Osteoblast (primary cell): ENCODE measurements at places on chromosomes 3 and 15. TPM values are rescaled to one million over a fixed set of nuclear protein-coding genes. Genes with fewer than 3 reads are reported as not detected.

GRCh38 chr15:99953886-99954285 lies 220.6 kb upstream of the LYSMD4 start:
- DNase-seq: no peak

Gene CLDN18
- total RNA-seq: not detected in 2 replicates

Gene GPR15
- not detected in 2 replicates for total RNA-seq

GRCh38 chr3:72659596-72659995 lies 188.6 kb downstream of the SHQ1 start:
- no peak for DNase-seq

DNA sequence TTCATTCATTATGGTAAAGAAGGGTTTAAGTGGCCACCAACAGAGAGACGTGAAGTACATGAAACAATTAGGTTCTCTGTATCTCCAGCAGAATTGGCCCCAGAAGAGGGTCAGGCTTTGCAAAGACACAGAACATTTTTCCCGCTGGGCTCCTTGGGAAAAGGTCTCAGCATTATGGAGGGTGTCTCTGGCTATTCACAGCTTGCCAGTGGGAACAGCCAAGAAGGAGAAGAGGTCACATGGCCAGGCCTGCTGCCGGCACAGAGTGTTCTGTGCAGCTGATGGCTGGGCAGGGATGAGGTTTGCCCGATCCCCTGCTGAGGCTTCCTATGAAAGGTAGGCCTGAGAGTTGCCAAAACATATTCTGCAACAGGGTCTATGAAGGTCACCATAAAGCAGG lies 77.8 kb upstream of the LPP start:
- no peak for DNase-seq

Gene APEH
- total RNA-seq: 98.8 and 101 TPM in 2 replicates

Gene CHST2
- total RNA-seq: 13.8 and 16.5 TPM in 2 replicates

Gene GABRB3
- under 0.01 and 1.5 TPM in 2 replicates for total RNA-seq

DNA sequence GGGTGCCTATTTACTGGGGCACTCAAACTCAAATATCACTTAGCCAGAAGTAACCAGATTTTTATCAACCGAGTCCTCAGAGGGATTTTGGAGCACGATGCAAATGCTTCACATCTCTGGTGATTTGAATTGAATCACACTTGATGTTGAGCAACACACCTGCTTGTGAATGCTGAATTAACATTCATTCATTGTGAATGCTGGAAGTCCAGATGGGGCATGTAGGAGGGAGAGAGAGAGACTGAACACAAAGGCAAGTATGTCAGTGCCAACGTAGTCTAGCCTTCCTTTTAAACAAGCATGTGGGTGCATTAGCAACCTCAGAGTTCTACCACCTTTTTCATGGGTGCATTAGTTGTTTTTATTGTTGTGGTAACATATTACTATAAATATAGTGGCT lies 156.2 kb downstream of the ADAMTSL3 start:
- no peak for DNase-seq

- no peak for DNase-seq
Observed at GRCh38 chr3:99768808-99769501, 48.7 kb upstream of the CMSS1 start.

GRCh38 chr15:42547918-42548248 lies 710 bp downstream of the LRRC57 start:
- DNase-seq: peak; percentile 75

DNA sequence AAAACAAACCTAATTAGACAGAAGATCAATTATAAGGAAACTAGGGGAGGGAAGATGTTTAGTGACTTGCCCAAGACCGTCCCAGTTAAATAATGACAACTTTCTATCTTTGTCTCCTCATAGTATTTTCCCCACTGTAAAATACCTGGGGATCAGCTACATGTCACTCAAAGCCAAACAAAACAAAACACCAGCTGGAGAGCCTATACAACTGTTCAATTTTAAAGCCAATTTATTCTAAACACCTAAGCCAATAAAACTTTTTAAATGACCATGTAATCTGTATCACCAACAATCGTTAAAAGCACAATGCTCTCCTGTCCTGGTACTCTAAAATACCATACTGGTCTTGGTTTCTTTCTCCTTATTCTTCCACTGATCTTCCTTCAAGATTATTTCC lies 168.4 kb downstream of the STAG1 start:
- DNase-seq: no peak

Gene TRPM7
- total RNA-seq: 116 and 124 TPM in 2 replicates
